ENCODE measurements at places on chromosomes 5 and 9.

DNA sequence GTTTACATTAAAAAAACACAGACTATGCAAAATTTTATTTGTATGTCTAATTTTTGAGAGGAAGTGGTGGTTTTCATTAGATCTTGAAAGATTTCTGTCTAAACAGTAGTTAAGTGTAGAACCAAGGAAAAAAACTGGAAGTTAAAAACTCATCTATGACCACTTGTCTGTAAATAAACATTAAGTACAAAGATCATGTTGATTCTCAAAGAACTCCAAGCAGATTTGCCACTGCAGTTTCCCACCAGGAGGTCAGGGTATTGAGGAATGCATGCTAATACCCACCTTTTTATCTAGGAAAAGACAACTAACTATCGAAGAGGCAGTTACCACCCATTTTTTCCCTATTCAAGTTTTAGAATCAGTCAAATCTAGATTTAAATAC lies 1.9 kb downstream of the STOM start:
- no peak for DNase-seq

GRCh38 chr5:158777647-158778350 lies 321.9 kb downstream of the EBF1 start:
- no peak for DNase-seq

DNA sequence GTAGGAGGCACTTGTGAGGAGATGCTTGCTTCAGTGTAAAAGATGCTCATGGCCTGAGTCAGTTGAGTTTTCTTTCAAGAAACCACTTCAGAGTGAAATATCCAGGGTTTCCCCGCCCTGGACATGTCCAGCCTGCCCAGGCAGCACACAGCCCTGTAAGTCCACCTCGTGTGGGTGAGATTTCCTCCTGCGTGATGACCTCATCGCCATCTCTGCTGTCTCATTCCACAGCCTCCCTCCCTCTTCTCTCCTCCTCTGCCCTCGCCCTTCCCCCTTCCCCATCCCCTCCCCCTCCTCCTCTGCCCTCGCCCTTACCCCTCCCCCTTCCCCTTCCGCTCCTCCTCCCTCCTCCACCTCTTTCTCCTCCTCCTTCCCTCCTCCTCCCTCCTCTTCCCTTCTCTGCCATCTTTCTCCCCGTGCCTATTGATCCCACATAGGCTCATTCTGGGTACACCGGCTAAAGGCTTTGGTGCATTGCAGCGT lies 34.0 kb upstream of the NCS1 start:
- no peak for DNase-seq

GRCh38 chr5:55865831-55866230 lies 14.7 kb downstream of the IL31RA start:
- no peak for DNase-seq

- no peak for DNase-seq
Measured at GRCh38 chr9:122065923-122066629, 27.0 kb downstream of the TTLL11 start.

GRCh38 chr9:16182784-16183183 lies 629.9 kb downstream of the CCDC171 start:
- no peak for DNase-seq

DNA sequence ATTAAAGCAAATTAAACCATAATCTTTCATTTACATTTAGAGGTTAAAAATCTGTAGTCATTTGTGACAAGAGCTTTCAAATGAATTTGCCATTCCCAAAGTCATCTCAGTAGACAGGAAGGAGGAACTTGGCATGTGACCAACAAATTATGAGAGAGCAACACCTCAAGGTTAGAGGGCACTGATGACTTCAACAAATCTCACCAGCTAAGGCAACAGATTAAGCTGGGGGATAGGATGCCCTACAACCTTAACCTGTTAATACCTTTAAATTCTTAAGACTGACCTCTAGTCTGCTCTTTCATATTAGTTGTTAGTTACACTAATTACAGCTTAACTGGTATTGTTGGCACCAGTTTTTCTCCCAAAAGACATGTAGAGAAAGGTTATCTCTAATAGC lies 18.4 kb downstream of the POU5F2 start:
- DNase-seq: no peak

- no peak for DNase-seq
Measured at GRCh38 chr9:136563646-136564325, 17.9 kb upstream of the NOTCH1 start.

- DNase-seq: no peak
Measured at GRCh38 chr5:78799266-78800017, 150.9 kb upstream of the LHFPL2 start.

DNA sequence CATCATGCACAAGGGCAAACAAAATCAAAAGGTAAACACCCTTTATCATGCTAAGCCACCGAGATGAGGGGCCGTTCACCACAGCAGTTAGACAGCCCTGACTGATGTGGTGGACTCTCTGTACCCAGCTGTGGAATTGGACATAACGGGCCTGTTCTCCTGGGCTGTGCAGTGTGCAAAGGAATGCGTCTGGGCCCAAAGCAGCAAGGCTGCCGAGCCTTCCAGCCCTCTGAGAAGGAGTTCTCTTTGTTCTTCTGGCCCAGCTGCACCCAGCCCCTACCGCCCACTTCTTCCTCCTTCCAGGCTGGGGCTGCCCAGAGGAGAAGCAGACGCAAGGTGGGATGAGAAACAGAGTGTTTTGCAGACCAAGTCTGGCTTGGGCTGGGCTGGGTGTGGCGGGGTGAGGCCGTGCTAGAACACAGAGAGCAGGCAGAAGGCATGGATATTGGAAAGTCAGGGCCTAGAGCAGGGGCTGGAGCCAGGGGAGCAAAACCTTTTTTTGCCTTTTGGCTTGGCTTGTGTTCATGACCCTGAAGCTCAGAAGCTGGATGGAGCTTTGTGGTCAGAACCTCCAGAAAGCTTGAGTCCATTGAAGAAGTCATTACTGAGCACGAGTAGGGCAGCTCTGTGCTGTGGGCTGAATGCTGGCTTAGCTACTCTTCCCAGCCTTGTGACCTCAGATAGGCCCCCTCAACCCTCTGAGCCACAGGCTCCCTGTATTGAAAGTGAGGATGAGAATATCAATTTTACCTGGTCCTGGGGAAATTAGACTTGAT lies 49.8 kb upstream of the SH3PXD2B start:
- DNase-seq: no peak

DNA sequence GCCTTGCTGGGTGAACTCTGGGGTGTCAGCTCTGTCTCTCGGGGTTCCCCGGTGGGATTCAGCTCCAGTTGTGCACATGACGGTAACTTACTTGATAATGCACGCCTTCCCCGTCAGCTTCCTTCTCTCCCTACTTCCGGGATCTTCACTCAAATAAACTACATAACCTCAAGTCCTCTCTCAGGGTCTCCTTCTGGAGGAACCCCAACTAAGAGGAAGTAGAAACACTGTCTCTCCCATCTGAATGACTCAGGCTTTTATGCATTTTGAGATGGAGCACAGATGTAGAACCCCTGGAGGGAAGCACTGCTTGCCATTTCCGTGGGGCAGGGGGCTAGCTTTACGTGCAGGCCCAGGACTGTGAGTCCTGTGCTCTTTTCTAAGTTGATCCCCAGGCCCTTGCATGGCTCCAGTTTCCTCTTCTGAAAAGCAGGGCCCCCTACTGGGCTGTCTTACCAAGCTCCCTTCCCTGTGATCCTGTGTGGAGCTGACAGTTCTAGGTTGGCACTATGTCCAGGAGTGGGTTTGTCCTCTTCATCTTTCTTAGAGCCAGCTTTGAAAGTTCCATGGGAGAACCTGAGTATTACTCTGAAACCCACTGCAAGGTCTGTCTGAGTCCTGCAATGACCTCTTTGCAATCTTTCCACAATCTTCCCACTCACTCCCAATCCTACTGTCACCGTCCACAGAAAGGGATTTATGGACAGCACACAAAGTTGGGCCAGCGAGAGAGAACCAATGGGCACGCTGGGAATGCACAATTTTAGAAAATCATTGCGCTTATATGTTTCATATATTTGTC lies 17.7 kb downstream of the S1PR3 start:
- DNase-seq: no peak

DNA sequence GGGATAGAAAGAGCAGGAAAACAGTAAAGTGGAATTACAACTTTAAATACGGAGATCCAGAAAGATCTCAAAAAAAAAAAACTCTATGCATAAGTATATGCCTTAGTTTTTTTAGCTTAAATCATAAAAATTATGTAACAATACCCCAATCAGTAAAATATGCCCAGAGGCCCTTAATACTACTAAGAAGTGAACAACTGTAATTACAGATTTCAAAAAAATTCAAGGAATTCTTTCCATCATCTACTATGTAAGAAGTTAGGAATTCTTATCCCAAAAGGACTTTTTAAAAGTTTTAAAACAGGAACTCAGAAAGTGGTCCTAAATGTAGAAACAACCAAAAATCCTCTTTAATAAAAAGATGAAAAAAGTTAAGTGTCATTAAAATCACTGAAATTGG lies 111.3 kb downstream of the SSBP2 start:
- no peak for DNase-seq

- DNase-seq: no peak
Measured at GRCh38 chr5:81755320-81755719, 4.4 kb upstream of the SSBP2 start.

DNA sequence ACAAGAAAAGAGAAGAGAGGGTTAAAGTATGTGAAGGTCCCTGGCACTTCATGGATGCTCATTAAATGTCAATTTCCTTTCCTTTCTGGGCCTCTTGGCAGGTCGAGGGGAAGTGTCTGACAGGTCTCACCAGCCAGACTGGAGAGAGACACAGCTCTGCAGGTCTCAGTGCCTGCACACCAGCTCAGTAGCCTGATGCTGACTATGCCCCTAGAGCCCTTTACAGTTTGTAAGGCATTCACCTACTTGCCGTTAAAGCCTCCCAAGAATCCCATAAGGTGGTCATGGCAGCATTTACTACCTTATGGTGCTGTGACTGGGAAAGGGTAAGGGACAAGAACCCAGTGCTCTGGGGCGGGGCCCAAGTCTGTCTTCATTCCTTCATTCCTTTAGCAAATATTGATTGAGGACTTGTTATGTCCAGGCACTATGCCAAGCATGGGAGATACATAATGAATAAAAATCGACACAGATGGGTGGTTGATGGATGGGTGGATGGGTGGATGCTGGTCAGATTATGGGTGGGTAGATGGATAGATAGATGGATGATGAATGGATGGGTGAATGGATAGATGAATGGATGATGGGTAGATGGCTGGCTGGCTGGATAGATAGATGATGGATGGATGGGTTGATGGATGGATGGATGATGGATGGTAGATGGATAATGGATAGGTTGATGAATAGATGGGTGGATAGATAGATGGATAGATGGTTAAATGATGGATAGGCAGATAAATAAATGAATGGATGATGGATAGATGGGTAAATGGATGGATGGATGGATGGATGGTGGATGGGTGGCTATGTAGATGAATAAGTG lies 21.3 kb upstream of the KIF12 start:
- no peak for DNase-seq

DNA sequence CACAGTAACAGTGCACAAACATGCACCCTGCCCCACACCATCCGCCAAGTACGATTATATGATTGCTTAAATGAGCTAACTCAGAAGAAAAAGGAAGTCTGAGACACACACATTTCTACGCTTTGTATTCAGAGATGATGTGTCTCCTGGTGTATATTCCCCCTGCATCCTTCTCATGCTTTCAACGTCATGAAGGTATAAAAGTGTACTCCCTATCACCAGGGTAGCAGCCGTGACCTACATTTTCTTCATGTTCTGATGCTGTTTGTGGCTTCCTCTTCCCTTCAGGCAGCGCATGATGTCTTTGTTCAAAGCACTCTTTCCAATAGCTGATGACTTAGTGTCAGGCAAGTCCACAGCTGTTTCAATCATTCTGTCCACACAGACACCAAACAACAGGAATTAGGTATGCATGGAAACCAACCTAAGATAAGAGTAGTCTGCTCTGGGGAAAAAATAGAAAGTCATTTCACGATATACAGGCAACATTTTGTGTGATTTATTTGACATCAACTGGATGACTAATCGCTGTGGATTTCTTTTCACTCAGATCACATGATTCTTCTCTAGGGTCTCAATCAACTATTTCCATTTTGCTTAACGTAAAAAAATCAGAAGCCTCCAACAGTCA lies 269.4 kb upstream of the PTGER4 start:
- peak; percentile 93 for DNase-seq

DNA sequence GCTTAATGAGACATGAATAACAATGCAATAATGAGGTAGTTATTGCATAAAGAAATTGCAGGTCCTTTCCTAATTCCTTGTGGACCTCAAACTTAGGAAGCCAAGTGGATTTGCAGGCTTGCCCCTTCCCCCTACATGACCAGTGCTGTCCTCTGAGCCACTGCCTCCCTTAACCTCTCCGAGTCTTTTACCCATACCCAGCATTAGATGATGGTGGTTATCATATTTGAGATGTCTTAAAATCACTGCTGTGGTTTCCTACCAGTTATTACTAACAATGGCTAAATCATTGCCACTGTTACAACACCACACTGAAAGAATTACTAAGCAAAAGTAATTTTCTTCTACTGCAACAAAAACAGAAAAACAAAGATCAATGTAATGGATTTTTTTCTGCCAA lies 170.8 kb downstream of the EDIL3 start:
- DNase-seq: no peak

- DNase-seq: peak; percentile 66
Measured at GRCh38 chr5:149636861-149637246, 55.6 kb downstream of the ARHGEF37 start.

DNA sequence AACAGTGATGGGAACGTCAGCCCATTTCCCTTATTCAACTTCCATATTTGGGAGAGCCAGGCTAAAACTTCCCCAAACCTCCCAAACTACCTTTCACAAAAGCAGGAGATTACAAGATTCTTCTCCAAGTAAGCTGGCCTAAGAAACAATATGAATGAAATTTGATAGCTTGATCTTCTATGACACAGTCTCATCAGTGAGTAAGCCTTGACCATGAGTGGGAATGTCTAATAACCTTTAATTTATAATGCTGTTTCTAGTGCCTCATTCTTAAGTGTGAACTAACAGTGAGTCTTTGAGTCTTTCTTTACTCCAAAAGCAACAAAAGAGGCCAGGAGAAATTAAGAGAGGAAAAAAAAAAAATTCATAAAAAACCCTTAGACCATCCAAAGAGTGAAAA lies 1379.9 kb downstream of the EFNA5 start:
- DNase-seq: no peak

DNA sequence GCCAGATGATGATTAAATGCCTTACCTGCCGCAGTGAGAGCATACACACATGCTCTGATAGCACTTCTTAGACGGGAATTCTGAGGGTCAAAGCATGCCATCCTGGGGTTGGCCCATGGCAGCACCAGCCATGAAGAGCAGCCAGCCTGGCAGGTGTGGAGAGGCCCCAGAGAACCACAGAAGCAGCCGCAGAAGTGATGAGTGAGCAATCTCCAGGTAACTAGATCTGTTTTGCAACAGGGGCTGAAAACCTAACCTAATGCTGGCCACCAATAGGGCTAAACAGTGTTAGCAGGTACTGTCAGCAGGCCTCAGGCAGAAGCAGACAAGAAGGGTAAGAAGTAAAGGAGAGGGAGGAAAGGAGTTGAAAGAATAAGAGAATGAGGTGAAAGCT lies 33.5 kb upstream of the HOMER1 start:
- no peak for DNase-seq
